Tibial nerve (tissue), 4 donors: ENCODE measurements at places on chromosomes 1 and 21. TPM values are rescaled to one million over a fixed set of nuclear protein-coding genes. Genes with fewer than 3 reads are reported as not detected.

DNA sequence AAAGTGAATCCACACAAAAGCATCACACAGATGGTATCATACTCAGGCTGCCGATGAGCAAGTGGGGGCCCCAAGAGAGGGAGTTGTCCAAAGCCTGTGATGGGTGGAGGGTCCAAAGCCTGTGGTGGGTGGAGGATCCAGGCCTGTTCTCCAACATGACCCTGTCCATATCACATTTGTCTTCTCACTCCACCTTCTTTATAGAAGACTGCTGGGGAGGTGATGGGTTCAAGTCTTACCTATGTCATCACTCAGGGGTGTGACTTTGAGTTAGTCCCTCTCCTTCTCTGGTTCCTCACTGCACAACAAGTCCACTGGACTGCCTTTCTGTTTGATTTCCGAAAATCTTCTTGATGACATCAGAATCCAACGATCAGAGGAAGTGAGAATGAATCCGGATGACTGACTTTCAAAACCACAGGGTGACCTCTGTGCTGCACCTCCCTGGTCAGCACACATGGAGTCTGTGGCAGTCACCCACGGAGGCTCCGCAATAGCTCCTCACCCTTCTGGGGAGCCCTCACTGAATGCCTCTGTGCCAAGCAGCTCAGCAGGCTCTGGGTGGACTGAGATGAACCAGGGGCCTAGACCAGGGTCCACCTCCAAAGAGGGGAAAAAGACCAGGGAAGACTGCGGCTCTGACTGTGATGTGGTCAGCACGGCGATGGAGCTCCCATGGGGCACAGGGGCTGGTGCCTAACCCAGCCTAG is 166.8 kb downstream of the HIVEP3 start:
- H3K36me3 ChIP-seq: no peaks in the 10 kb centered on the region
- no peak for DNase-seq
- H3K4me3 ChIP-seq: no peak overlapping the region
- no peak overlapping the region for H3K27ac ChIP-seq
- H3K4me1 ChIP-seq: peaks cover 5% of the 10 kb centered on the region
- no peaks in the 10 kb centered on the region for H3K27me3 ChIP-seq

KANK4 gene
- total RNA-seq: 28.5 TPM

DNA sequence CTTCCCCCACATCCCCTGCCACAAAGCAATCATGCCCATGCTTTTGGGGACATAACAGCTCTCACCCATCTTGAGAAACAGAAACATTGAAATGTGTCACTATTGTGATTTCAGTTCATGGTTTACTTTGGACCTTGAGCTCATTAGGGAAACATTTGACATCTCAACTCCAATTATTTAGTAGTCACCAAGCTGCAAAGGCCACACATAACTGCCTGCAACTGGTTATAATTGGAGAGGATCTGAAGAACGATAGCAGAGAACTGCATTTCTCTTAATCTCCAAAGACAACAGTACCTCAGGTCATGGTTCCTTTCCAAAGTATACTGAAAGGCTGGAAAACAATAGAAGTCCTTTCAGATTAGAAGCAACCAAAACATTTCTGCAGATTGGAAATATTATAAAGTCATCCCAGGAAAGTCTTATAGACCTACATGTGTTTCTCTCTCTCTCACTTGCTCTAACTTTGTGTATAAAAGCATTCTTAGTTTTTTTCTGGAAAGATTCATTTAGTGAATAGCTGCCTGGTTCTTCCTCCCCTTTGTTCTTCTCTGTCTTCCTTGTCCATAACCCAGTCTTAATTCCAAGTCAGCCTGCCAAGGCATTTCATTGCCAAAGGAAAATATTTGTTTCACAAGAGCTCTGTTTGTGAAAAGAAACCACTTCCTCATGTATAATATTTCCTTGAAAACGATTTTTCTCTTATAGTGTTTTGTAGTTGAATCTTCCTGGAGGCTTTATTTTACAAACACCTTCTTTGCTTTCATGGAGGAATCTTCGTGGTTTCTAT is 426.8 kb downstream of the ADGRL2 start:
- peaks cover 17% of the 10 kb centered on the region for H3K4me1 ChIP-seq
- no peaks in the 10 kb centered on the region for H3K36me3 ChIP-seq
- H3K4me3 ChIP-seq: no peak overlapping the region

GRCh38 chr1:12591267-12591938 is 26.6 kb downstream of the DHRS3 start:
- peak overlapping the region; percentile 53 for H3K27ac ChIP-seq
- H3K4me3 ChIP-seq: no peak overlapping the region
- H3K27me3 ChIP-seq: no peaks in the 10 kb centered on the region
- no peaks in the 10 kb centered on the region for H3K4me1 ChIP-seq
- DNase-seq: peak; percentile 38
- H3K36me3 ChIP-seq: no peaks in the 10 kb centered on the region

DNA sequence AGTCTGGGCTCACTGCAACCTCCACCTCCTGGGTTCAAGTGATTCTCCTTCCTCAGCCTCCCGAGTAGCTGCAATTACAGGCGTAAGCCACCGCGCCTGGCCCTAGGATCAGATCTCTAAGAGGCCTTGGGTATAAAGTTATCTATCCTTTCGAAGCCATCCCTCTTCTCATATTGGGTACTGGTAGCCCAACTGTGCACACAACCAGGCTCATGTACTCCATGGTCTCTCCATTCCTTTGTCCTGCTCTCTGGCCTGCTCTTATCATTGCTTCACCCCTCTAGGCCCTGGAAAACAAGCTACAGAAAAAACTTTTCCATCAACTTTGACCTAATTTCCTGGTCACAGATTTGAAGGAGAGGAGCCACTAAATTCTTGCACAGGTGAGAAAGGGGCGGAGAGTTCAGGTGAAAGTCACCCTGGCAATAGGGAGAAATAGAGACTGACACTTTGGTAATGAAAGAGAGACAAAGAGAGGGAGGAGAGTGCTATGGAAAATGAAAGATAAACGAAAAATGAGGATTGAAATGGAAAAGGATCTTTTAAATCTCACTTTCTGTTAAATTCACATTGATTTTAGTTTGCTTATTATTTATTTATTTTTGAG is 6.0 kb downstream of the TXNIP start:
- H3K4me1 ChIP-seq: no peaks in the 10 kb centered on the region
- no peaks in the 10 kb centered on the region for H3K27me3 ChIP-seq
- no peak for DNase-seq
- H3K36me3 ChIP-seq: peaks cover 31% of the 10 kb centered on the region

- H3K4me3 ChIP-seq: no peak overlapping the region
- H3K27me3 ChIP-seq: no peaks in the 10 kb centered on the region
- no peak for DNase-seq
- H3K4me1 ChIP-seq: no peaks in the 10 kb centered on the region
- H3K27ac ChIP-seq: no peak overlapping the region
- H3K36me3 ChIP-seq: no peaks in the 10 kb centered on the region
Measured at GRCh38 chr1:161009602-161010211, 11.2 kb downstream of the F11R start.

- no peak for DNase-seq
- no peak overlapping the region for H3K4me3 ChIP-seq
- no peaks in the 10 kb centered on the region for H3K36me3 ChIP-seq
- no peak overlapping the region for H3K27ac ChIP-seq
- H3K4me1 ChIP-seq: no peaks in the 10 kb centered on the region
- peaks cover 11% of the 10 kb centered on the region for H3K27me3 ChIP-seq
Measured at GRCh38 chr1:236612349-236612748, 8.0 kb upstream of the HEATR1 start.

OLIG2 gene
- total RNA-seq: not detected

OLFML3 gene
- 55.1 TPM for total RNA-seq

GRCh38 chr1:184882957-184883815 is 91.1 kb downstream of the NIBAN1 start:
- peaks cover under 1% of the 10 kb centered on the region for H3K4me1 ChIP-seq
- no peaks in the 10 kb centered on the region for H3K36me3 ChIP-seq
- no peak for DNase-seq

- no peaks in the 10 kb centered on the region for H3K27me3 ChIP-seq
- peaks cover 45% of the 10 kb centered on the region for H3K4me1 ChIP-seq
- no peak for DNase-seq
- H3K27ac ChIP-seq: peak overlapping the region; percentile 72
- H3K36me3 ChIP-seq: no peaks in the 10 kb centered on the region
- H3K4me3 ChIP-seq: no peak overlapping the region
Measured at GRCh38 chr21:35206141-35207125, 157.3 kb upstream of the RUNX1 start.

GRCh38 chr21:26784974-26785373 is 60.2 kb downstream of the ADAMTS1 start:
- H3K27me3 ChIP-seq: no peaks in the 10 kb centered on the region
- no peaks in the 10 kb centered on the region for H3K36me3 ChIP-seq
- peak; percentile 53 for DNase-seq

GRCh38 chr1:192061556-192061955 is 96.7 kb upstream of the RGS18 start:
- no peak overlapping the region for H3K27ac ChIP-seq
- H3K27me3 ChIP-seq: no peaks in the 10 kb centered on the region

DNA sequence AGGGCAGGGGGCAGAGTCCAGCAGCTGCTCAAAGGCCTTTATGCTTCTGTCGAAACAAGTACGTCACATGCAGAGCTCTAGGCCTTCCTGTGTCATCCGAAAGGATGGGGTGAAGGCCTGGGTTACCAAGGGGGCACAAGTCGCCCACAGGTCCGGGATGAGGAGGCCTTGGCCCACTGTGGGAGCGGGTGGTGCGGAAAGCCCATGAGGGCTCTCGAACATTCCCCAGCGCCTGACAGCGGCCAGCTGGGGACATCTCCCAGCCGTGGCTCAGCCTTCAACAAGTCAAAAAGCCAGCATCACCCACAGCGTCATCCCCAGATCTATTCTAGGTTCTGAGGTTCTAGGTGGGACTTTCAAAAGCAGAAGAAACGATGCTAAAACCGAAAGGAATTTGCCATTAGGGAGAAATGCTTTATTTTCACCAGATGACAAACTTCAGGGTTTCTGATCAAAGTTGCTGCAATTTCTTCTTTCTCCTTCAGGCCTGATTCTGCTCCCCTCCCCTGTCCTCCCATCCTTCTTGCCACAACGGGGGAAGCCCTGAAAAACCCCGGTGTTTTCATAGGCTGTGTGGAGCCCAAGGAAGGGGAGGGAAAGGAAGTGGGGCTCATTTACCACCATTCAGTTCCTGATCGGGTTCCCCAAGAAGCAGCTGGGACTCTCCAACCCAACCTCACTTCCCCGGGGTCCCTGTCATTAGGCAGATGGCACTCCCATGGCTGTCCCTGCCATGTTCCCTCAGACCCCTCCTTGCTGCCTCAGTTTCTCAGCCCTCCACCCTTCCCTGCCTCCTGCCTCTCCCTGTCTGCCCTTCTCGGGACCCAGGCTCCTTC is 17.6 kb downstream of the GPR137B start:
- peaks cover 6% of the 10 kb centered on the region for H3K4me1 ChIP-seq
- no peak overlapping the region for H3K4me3 ChIP-seq
- H3K27ac ChIP-seq: no peak overlapping the region
- no peak for DNase-seq
- H3K36me3 ChIP-seq: no peaks in the 10 kb centered on the region

SLC1A7 gene
- total RNA-seq: 1.6 TPM

GRCh38 chr1:150283260-150283659 is 906 bp downstream of the CIART start:
- peak overlapping the region; percentile 68 for H3K4me3 ChIP-seq
- H3K4me1 ChIP-seq: no peaks in the 10 kb centered on the region
- H3K27me3 ChIP-seq: no peaks in the 10 kb centered on the region
- H3K27ac ChIP-seq: peak overlapping the region; percentile 87
- peaks cover 35% of the 10 kb centered on the region for H3K36me3 ChIP-seq
- no peak for DNase-seq

ZMYM1 gene
- total RNA-seq: 17.4 TPM

THEM5 gene
- total RNA-seq: not detected

GUCA2B gene
- not detected for total RNA-seq

- no peaks in the 10 kb centered on the region for H3K4me1 ChIP-seq
- H3K27me3 ChIP-seq: peaks cover 5% of the 10 kb centered on the region
- no peak overlapping the region for H3K4me3 ChIP-seq
- no peak overlapping the region for H3K27ac ChIP-seq
Measured at GRCh38 chr1:162943622-162944021, 82.6 kb upstream of the CCDC190 start.

DNA sequence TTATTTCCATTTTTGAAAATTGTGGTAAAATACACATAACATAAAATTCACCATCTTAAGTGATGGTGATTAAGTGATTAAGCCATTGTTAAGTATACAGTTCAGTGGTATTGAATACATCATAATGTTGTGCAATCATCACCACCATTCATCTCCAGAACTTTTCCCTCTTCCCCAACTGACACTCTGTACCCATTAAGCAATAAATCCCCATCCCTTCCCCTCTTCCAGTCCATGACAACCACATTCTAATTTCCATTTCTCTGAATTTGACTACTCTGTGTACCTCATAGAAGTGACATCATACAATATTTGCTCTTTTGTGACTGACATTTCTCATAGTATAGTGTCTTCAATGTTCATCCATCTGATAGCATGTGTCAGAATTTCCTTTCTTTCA is 124.8 kb downstream of the DISC1 start:
- H3K27ac ChIP-seq: no peak overlapping the region
- no peaks in the 10 kb centered on the region for H3K27me3 ChIP-seq
- no peaks in the 10 kb centered on the region for H3K36me3 ChIP-seq
- no peak overlapping the region for H3K4me3 ChIP-seq
- no peak for DNase-seq

DNA sequence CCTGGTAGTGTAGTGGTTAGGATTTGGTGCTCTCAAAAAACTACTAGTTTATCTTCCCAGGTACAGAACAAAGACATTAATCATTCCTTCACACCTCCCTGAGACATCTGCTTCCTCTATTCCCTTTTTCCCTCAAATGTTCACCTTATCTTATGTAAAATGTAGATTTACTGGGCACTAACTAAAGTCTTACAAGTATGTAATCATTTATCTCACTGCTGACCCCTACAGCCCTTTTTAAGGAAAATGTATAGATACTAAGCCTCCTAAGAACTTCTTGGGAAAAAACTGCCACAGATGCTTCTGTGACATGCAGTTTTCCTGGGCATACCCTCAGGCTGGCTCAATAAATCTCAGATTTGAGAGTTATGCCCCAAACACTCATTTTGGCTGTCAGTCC is 50.8 kb upstream of the NEK7 start:
- no peaks in the 10 kb centered on the region for H3K4me1 ChIP-seq
- no peak overlapping the region for H3K27ac ChIP-seq
- H3K4me3 ChIP-seq: no peak overlapping the region
- no peaks in the 10 kb centered on the region for H3K36me3 ChIP-seq
- no peaks in the 10 kb centered on the region for H3K27me3 ChIP-seq

GRCh38 chr1:22104865-22105437 is 37.9 kb downstream of the WNT4 start:
- H3K27ac ChIP-seq: no peak overlapping the region
- no peak for DNase-seq
- H3K4me3 ChIP-seq: no peak overlapping the region

- no peak overlapping the region for H3K27ac ChIP-seq
- H3K4me3 ChIP-seq: no peak overlapping the region
- H3K36me3 ChIP-seq: no peaks in the 10 kb centered on the region
Measured at GRCh38 chr1:191366686-191367085, 791.6 kb upstream of the RGS18 start.
